Astrocyte of the spinal cord (primary cell): ENCODE measurements at places on chromosomes 16 and 17.

DNA sequence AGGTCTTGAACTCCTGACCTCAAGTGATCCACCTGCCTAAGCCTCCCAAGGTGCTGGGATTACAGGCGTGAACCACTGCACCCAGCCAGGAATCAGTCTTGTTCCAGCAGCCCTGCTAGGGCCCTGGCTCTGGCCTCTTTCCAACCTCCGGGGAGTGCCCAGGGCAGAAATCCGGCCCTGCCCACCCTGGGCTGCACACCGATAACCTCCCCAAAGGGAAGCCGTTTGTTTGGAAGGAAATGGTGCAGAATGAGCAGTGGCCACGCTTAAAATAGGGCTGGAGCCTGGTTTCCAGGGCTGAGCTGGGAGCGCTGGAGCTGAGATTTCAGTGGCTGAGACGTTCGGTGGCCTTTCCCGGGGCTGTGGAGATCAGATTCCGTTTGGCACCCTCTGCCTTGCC lies 17.8 kb upstream of the EMP2 start:
- DNase-seq, result no peak

DNA sequence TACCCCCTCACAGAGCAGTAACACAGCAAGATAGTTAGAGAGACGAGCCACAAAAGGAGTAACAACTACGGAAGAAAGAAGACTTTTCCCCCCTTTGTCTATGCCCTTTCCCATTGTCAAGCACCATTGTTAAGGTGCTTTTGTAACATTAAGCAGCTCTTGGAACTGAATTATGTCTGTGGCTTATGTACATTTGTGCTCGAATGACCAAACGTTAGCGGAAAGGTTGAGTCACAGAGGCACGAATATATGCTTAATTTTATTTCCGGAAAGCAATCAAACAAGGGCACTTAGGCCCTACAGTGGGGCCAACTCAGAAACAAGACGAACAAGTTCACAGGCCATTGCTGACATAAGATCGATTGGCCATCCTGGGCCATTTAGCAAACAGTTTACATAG lies 109.5 kb downstream of the ANKFN1 start:
- DNase-seq, result peak; percentile 34

- no peak for DNase-seq
Measured at GRCh38 chr16:15490123-15490711, 55.8 kb downstream of the BMERB1 start.

- no peak for DNase-seq
Measured at GRCh38 chr16:66653581-66654350, 42.8 kb downstream of the CMTM4 start.

- DNase-seq, result no peak
Measured at GRCh38 chr17:63314761-63315160, 131.3 kb downstream of the CYB561 start.
